ENCODE measurements at places on chromosomes 5 and 9.

DNA sequence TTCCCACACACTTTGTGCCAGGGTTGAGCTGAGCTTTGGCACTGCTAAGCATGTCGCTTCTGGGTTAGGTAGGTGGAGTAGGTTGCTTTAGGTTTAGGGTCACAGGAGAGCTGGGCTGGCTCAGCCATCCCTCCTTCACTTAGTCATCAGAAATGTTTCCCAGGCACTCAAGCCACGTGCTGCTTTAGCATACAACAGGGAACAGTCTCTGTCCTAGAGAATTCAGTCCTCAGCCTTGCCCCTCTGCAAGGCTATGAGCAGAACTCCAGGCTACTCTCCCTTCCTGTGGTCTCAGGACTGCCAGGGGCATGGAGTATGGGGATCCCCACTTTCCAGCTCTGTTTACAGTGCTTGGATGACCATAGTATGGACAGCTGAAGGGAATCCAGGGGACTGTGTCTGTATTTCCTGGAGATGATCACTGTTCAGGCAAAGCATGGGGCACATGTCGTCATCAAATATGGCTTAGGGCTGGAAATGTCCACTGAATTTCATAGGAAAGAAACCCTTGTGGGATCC is 7.5 kb upstream of the ANKRD33B start:
- peak; percentile 27 for DNase-seq

GRCh38 chr9:83388346-83388745 is 149.9 kb downstream of the FRMD3 start:
- no peak for DNase-seq

- no peak for DNase-seq
These were observed 184.2 kb downstream of the FANCC start for GRCh38 chr9:95133325-95133705.

DNA sequence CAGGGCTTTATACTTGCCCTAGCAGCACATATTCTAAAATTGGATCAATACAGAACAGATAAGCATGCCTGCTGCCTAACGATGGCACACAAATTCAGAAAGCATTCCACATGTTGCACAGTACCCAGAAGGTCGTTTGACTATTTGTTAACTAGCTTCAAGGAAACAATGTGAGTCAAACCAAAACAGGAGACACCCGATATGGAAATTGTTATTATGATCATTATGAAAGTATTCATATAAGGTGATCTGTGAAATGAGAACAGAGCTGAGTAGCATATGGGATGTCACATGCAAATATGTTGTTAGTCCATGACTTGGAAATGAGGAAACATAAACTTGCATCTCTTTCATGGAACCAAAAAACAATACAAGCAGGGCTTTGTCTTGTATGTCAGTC is 56.3 kb upstream of the BICD2 start:
- no peak for DNase-seq

GRCh38 chr5:25858019-25858418 is 1180.4 kb downstream of the CDH9 start:
- no peak for DNase-seq

- DNase-seq = peak; percentile 76
These were observed at the start of gene CLPTM1L for GRCh38 chr5:1344975-1345838. Gene CLPTM1L (minus strand): TSS chr5:1345099. CDS start chr5:1344841, 258 bp downstream.

- no peak for DNase-seq
These were observed 571.2 kb upstream of the WWC1 start for GRCh38 chr5:167720259-167720658.

DNA sequence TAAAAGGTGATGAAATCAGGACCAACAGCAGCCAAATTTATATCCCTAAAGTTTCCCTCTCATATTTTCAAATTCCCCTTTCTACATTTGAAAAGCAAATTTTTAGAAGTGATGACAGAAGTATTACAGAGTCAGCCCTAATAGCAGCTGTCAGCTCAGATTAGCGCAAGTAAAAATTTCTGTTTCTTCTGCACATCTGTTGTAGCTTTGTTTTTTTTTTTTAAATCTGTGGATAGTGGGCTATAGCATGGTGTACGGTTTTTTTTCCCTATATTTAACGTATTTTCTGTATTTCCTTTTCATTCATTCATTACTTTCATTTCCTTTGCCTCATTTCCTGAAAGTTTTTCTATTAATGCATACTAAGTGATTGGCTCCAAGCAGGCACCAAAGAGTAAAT is 99.1 kb downstream of the MACIR start:
- no peak for DNase-seq

DNA sequence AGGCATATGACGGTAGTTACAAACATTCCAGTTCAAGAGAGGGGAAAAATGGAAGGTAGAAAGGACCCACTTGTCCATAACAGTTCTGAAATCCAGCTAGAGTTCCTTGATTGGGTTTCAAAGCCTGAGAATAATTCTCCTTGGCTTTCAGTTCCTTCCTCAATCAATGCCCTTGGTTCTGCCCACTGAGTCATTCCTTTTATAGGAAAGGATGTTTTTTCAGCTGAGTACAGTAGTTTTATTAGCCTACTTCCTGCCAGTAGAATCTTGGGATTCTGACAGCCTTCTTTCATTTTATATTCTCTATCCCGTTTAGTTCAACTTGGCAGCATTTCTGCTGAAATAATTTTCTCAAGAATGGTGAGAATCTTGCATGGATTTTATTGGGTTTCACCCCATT is 386.9 kb upstream of the SMC2 start:
- DNase-seq = no peak

DNA sequence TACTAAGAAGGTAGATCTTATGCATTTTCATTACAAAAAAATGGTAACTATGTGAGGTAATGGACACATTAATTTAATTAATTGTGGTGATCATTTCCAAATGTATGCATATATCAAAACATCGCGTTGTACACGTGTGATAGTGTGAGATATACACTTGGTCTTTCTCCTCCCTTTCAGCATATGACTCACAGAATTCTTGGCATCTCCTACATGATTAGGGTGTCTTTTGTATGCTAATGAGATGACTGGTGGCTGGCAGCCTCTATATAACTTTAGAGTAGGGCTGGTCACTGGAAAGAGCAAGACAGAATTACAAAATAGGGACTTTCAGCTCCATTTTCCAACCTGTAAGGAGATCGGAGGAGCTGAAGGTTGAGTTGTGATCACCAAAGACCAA is 1167.6 kb downstream of the CDH12 start:
- no peak for DNase-seq

- DNase-seq = no peak
These were observed 51.0 kb downstream of the GNAQ start for GRCh38 chr9:77980622-77981021.

GRCh38 chr5:102138243-102138653 is 157.8 kb downstream of the SLCO4C1 start:
- no peak for DNase-seq

DNA sequence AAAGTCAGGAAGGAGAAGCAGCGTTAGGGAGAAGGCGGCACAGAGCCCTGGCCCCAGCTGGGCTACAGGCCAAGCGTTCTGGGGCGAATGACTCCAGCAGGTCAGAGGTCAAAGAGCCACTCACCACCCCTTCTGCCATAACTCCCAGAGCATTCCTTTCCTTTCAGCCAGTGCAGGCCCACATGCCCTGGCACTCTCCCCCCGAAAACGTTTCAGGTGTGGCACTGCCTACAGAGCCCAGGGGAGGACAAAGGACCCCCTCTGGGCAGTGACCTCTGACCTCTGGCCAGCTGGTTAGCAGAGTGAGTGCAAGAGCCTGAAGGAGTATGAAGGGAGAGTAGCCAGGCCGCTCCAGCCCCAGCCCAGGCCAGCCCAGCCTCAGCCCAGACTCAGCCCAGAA is 4.9 kb downstream of the ABCA2 start:
- no peak for DNase-seq

GRCh38 chr5:83368835-83369234 is 102.7 kb upstream of the VCAN start:
- no peak for DNase-seq

DNA sequence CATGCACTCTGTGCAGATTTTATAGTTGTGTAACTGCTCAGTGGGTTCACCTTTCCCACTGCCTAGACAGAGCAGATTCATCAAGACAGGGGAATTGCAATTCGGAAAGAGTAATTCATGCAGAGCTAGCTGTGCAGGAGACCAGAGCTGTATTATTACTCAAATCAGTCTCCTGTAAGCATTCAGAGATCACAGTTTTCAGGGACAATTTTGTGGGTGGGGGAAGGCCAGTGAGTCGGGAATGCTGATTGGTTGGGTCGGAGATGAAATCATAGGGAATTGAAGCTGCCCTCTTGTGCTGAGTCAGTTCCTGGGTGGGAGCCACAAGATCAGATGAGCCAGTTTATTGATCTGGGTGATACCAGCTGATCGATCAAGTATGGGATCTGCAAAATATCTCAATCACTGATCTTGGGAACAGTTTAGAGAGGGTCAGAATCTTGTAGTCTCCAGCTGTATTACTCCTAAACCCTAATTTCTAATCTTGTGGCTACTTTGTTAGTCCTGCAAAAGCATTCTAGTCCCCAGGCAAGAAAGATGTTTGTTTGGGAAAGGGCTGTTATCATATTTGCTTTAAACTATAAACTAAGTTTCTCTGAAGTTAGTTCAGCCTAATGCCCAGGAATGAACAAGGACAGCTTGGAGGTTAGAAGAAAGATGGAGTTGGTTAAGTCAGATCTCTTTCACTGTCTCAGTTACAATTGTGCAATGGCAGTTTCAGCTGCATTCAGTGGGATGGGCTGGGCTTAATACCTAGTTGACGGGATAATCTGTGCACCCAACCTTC is 12.7 kb upstream of the SVEP1 start:
- no peak for DNase-seq

GRCh38 chr9:136584934-136585333 is 39.1 kb upstream of the NOTCH1 start:
- no peak for DNase-seq

- DNase-seq = no peak
These were observed 110.8 kb upstream of the SLC30A5 start for GRCh38 chr5:68983043-68983442.

GRCh38 chr9:88814577-88814976 is 176.7 kb upstream of the S1PR3 start:
- DNase-seq = peak; percentile 60

- no peak for DNase-seq
These were observed 70.6 kb downstream of the ACTBL2 start for GRCh38 chr5:57411982-57412381.

GRCh38 chr5:159178978-159179377 is 30.4 kb downstream of the RNF145 start:
- peak; percentile 81 for DNase-seq

GRCh38 chr5:160462167-160462566 is 40.5 kb downstream of the PTTG1 start:
- no peak for DNase-seq

- no peak for DNase-seq
These were observed 7.4 kb downstream of the DMRTA1 start for GRCh38 chr9:22454016-22454415.

- no peak for DNase-seq
These were observed 21.8 kb upstream of the ANKH start for GRCh38 chr5:14893381-14893780.
